ENCODE measurements at places on chromosomes 7 and 10.

DNA sequence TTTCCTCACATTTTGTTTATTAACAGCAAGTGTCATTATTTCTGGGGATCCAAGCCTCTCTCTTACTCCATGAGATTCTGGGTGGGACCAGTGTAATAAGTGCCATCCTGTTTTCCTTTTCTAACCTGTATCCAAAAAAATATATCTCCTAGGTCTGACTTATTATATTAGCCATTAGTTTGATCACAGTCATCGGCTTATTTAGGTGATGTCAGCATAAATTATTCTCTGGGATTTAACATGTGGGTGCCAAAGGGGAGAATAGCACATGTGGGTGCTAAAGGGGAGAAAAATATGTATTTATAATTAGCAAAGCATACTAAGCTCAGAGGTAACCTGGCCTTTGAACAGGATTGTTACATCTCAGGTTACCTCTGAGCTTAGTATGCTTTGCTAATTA, 293.8 kb upstream of the SEMA3D start:
- DNase-seq: no peak

DNA sequence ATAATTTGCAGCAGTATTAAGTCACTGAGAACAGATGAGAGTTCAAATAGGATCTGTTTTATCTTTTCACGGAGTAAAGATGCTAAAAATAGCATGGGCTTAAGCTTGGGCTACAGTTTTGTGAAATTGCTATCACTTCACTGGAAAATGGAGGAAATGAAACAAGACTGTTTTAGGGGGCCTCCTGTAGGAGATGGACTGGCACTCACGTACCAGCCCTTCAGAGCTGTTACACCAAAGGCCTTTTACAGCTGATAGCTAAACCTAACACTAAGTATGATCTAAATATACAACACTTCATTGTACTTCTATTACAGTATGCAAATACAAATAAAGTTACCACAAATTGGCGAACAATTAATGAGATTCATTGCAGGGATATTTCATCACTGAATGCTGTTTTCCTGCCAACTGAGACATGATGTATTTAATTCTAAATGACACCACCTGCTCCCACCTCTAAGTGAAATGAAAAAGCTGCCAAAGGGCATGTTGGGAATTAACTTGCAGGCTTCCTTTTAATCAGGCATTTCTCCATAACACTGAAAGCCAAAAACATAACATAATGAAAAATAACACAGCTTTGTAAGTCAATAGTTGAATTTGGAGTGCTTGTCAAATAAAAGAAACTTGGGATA, 304.5 kb upstream of the LRRN3 start:
- no peak for DNase-seq

- DNase-seq: no peak
Measured at GRCh38 chr7:12571691-12572090, 1.2 kb downstream of the SCIN start.

- DNase-seq: no peak
Measured at GRCh38 chr7:27593226-27593625, 69.5 kb downstream of the HIBADH start.

DNA sequence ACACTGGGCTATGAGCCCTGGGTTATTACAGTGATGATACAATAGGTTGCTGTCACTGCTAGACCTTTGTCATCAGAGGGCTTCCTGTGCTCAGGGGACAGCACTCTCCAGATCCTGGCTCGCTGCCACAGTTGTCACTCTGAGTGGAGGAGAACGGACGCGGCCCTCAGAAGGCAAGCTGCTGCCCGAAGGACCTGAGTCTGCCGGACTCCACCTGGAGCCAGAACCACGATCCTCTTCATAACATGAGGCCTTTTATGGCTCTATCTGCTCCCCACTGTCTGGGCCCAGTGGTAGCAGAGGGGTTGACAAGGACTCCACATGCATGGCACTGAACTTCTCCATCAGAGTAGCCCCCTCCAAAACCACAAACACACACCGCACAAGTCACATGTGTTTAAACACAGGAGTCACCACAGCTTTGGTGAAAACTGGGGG, 94.7 kb upstream of the EFCAB10 start:
- DNase-seq: no peak

DNA sequence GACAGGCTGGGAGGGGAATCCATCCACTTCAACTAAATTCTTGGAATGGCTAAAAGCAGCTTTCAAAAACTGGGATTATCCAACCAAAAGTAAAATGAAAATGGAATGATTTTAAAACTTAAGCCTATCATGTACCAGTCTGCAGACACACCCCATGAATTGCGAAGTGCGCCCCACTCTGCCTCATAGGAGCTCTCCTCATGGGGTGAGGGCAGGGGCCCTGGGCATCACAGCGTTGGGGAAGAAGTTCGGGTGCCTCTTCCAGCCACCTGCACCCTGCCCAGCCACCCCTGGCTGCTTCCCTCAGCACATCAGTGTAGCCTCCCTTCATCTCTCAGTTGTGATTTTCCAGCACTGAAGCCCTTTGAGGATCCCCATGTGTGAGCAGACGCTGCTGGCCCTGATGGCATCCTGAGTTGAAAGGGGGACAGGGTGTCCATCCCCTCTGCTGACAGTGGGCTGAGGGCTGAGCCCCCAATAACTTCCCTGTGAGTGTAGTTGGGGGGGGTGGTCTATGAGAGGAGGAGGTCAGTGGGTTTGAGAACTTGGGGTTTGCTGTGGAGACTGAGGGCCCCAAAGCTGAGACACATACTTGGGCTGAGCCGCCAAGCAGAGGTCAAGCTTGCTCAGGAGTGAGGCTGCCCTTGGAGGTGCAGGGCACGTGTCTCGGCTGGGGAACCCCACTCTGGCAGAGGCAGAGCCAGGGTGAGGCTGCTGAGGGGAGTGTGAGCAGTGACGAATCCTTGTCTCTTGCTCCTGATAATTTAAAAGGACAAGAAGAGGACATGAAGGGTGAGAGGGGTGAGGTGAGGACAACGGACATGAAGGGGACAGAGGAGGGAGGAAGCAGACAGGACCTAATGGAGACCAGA, 542.1 kb downstream of the TCERG1L start:
- no peak for DNase-seq

GRCh38 chr10:58994226-58995057, 182.0 kb upstream of the PHYHIPL start:
- no peak for DNase-seq

DNA sequence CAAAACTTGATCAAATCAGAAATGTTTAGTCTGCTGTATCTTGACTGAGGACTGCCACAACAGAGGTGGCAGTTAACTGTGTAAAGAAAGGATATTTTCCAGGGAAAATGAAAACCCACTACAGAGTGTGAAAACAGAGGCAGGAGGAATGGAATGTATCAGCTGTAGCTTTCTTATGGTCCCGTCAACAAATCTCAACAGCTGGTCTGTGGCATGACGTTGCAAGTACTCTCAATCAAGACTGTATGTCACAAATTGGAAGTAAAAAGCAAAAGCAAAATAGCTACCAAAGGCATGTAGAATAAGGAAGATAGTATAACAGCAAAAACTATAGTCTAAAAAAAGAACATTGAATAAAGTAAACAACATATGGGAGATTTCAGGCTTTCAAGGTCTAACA, 123.5 kb downstream of the KMT2C start:
- no peak for DNase-seq

GRCh38 chr10:129396021-129396722, 70.9 kb upstream of the MGMT start:
- DNase-seq: no peak

DNA sequence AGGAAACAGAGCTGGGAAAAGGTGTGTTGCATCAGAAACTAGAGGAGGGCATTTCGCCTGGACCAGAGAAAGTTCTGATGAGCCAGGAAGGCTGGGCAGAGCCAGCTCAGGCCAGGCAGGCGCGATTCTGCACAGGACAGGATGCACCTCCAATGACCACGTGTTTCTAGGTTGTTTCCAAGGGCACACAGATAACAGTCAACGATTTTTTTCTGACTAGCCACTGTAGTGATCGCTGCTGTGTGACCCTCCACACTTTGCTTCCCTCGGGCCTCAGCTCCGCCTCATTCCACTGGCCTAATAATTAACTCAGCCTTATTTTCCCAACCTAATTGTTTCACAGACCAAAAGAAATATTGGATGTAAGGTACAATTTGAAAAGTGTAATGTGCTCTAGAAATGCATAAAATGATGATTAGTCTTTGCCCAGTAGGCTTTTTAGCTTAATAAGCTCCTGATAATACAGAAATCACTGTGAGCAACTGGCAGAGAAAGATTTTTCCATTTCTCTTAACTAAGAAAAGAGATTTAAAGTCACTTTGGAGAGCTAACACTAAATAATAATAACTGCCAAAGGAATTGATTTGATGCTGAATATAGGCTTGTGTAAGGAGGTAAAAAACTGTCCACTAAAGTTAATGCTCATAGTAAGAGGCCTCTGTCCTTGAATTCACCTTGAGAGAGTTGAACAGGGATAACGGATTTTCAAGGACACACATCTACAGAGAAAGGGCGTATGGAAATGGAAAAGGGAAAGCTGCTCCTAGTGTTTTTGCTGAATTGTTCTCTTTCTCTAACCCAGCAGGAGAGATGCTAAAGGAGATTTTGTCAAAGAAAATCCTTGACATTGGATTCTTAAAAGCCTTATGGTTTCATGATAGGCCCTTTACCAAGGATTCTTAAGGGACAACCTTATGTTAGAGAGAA, 291.0 kb upstream of the C7orf33 start:
- DNase-seq: no peak

- no peak for DNase-seq
Measured at GRCh38 chr10:14409247-14409646, 78.5 kb upstream of the FRMD4A start.

DNA sequence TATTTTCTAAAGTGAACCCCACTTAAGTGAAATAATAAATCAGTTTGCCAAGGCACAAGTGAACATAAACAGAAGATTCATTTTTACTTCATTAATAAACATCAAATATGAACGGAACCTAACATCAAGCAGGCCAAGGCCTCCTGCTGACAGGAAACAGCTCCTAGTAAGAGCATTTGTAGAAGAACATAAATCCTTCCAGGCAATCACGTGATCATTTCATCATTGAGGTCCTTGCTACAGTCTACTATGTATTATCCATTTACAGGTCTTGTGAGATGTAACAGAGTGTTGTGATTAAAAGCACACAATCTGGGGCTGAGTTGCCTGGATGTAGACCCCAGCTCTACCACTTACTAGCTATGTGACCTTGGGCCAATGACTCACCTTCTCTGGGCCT, 70.6 kb downstream of the CALD1 start:
- no peak for DNase-seq

- DNase-seq: no peak
Measured at GRCh38 chr10:111093741-111094380, 17.0 kb downstream of the ADRA2A start.

DNA sequence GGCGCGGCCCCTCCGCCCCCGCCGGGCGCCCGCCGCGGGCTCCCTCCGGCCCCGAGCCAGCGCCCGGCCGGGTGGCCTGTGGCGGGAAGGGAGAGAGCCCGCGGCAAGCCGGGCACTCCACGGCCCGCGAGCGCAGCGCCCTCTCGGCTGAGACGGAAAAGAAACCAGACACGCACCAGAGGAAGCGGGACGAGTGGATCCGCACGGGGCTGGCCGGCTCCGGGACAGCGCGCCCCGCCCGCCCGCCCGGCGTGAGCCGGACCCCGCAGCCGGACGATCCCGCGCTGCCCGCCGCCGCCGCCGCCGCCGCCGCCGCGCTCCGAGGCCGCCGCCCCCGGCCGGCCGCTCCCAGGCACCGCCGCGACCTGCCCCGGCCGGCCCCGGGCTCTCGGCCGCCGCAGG, 300 bp downstream of the ARHGAP21 start:
- DNase-seq: no peak

GRCh38 chr7:7868572-7868899, 100.1 kb upstream of the GLCCI1 start:
- DNase-seq: no peak

- no peak for DNase-seq
Measured at GRCh38 chr7:50304129-50304910, at the start of gene IKZF1. Gene IKZF1, plus strand, starts transcription at chr7:50304716. Its CDS starts 14,346 bp downstream, at chr7:50319062.

- no peak for DNase-seq
Measured at GRCh38 chr7:7557252-7557651, 9.4 kb upstream of the MIOS start.

GRCh38 chr7:117019786-117020590, 66.7 kb downstream of the ST7 start:
- DNase-seq: no peak

DNA sequence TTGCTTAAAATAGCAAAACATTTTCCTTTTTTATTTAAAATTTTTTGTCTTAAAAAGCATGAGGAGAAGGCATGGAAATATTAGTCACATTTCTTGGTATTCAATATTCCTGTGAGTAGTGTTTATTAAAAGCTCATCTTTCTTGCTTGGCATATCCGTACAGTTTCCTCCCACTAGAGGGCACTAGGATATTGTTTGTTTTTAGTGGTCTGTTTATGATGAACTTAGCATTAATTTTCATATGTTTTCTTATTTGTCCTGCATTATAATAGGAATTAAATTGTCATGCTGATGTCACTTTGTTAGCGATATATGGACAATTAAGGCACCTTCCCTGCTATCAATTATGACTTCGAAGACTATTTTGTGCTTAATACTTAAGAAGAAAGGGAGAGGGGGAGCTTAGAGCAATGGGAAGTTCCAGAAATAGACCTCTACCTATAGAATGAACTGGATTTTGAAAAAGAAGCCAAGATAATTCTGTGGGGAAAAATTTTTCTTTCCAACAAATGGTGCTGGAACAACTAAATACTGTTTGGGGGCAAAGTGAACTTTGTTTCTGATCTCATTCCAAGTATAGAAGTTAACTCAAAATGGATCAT, 91.0 kb upstream of the STRIP2 start:
- DNase-seq: no peak

DNA sequence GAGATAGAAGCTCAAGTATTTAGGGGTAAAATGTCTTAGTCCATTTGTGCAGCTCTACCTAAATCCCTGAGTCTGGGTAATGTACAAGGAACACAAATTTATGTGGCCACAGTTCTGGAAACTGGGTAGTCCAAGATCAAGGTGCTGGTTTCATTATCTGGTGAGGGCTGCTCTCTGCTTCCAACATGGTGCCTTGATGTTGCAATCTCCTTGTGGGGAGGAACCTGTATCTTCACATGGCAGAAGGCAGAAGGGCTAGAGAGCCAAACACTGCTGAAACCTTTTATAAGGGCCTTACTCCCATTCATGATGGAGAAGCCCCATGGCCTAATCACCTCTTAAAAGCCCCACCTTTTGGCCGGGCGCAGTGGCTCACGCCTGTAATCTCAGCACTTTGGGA, 8.7 kb upstream of the BAZ1B start:
- DNase-seq: no peak
